ENCODE measurements at places on chromosomes 5 and 9.

DNA sequence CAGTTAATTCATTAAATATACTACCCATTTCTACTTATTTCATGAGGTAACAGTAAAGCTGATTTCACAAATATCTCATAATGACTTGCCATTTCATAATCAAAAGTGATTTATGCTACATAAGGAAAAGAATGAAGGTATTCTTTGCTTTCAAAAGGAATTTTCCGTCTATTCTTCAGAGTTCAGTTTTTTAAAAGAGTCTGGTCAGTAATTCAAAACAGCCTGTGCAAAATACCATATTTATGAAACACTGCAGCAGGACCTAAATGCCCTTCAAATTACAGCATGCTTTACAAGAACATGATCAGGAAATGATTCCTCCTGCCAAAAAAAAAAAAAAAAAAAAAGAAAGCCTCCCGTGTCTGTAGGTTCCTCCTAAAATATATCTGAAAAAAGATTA lies 154.7 kb downstream of the KIAA0825 start:
- DNase-seq: no peak

GRCh38 chr9:29865764-29866313 lies 2292.6 kb upstream of the C9orf72 start:
- DNase-seq: no peak

DNA sequence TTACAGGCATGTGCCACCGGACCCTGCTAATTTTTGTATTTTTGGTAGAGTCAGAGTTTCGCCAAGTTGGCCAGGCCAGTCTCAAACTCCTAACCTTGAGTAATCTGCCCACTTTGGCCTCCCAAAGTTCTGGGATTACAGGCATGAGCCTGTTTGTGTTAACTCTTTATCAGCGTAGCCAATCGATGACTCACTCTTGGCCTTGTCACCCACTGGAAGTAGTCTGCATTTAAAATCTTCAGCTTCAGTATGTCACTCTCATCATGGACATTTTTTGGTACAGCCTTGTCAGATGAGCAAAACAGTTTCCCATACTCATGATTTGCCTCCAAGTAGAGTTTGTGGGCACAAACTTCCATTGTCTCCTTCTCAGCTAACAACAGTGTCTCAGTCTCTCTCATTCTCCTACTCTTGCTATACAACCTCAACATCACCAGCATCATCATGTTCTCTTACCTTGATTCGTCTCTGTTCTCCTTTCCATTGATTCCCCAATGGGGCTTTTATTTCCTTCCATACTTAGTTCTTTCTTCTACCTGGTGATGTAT lies 22.5 kb downstream of the MUSK start:
- DNase-seq: no peak

GRCh38 chr5:109580225-109580624 lies 109.5 kb upstream of the MAN2A1 start:
- DNase-seq: no peak

DNA sequence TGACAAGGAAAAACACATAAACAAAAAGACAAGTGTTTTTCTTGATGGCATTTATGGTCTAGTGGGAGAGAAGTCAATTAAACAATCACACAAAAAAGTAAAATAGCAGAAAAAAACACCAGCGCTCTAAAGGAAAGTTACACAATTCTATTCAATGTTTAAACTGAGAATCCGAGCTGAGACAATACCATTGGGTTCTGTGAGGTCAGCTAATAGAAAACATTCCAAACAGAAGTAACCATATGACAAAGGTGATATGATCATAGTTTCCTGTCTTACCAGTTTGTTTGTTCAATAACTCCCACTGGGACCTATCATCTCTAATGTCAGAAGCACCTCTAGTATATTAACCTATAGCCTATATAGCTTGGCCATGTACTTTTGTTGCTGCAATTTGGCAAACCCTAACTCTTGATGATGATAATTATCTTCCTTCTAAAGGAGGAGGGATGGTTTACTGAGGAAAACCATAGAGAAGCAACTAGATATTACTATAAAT lies 1030.0 kb downstream of the CDH12 start:
- DNase-seq: no peak

DNA sequence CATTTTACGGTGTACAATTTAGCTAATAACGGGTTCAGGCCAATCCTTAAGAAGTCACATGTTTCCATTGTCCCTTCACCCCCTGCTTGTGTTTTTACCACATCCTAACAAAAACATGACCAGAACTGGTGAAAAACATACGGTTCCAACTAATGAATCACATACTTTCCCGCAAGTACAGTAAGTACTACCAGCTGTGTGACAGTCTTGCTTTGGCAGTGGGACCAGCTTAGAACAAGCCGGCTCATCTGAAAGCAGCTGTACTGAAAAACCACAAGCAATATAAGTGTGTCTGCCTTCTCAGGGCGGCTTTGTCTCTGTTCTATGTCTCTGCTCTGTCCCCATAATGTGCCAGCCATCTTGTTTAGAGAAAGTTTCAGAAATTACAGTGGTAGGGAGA lies 242.5 kb downstream of the BNC2 start:
- DNase-seq: no peak

DNA sequence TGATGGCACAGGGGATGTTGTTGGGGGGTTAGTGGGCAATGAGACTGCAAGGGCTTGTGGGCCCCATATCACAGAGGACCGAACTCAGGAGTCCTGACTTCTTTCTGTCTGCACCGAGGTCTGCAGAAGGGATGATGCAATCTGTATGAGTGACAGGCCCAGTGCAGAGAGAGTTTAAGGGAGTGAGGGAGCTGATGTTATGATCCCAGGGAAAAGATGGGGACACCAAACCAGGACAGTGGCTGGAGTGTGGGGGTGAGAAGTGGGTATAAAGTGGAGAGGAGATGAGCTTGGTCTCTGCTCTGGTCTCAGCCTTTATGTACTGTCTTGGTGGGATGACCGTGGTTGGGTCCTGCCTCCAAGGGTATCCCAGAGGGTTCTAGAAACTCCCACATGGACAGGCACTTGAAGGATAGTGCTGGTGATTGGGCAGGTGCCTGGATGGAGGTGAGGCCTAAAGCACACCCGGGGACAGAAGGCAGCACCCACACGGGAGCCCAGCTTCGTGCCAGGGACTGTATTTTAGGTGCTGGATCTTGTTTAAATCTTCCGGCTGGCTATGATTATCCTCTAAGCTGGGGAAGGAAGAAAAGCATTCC lies 21.9 kb downstream of the GSN start:
- DNase-seq: no peak

DNA sequence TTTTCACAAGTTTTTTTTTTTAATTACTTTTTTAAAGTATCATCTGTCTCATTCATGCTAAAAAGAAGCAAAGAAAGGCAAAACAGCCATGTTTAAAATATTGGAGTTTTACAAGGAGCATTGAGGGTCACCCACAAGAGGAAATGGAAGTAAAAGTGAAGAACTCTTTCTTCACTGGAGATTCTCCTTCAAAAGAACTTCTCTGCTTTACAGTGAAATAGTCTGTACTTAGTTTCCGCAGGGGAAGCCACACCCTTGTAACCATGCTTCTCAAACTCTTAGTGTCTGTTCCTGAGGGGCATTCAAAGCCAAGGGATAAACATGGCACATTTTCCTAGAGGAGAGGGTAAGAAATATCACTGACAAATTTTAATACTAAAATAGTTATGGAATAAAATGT lies 8.6 kb downstream of the C9orf72 start:
- DNase-seq: no peak

DNA sequence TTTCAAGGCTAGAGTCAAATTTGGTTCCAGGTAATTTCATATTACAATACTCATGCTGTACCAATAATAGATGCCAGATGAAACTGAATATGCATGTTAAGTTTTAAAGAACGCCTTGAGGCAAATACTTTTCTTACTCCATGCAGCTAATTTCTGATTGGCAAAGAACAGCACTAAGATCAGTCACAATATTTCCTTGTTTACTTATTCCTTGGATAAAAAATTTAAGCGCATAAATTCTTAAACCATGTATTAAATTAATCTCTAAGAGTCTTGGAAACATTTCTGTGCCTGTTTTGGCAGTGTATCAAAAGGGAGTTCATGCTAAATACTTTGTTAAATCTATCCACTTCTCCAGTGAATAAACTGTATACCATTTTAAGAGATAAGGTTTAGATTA lies 173.5 kb downstream of the SLC12A2 start:
- DNase-seq: no peak

- DNase-seq: no peak
Observed at GRCh38 chr5:139426203-139426885, 13.0 kb downstream of the DNAJC18 start.

DNA sequence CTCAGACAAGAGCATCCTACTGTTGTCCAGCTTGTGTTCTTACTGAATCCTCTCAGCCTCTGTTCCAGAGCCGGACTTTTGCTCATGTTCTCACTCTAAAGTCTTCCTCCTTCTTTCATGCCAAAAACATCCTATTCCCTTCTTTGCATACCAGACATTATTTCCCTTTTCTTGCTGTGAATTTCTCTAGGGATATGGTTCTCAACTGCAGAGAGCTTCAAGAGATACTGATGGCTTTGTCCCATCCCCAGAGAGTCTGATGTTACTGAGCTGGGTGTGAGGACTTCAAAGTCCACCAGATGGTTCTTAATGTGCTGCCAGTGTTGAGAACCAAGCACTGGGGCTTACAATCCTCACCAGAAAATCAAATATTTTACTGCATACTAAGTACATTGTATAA lies 98.6 kb upstream of the FER start:
- no peak for DNase-seq
